ENCODE measurements at places on chromosomes 5 and 9.

GRCh38 chr9:124306098-124306735 is 48.5 kb downstream of the NEK6 start:
- peak; percentile 90 for DNase-seq

- no peak for DNase-seq
These were observed 248.5 kb downstream of the SMARCA2 start for GRCh38 chr9:2263665-2264064.

- peak; percentile 21 for DNase-seq
These were observed 13.0 kb downstream of the F2RL2 start for GRCh38 chr5:76610196-76610595.

GRCh38 chr5:162067655-162068411 is at the start of gene GABRG2:
TSS of gene GABRG2 (plus strand) at chr5:162067773. CDS start at chr5:162068000, 227 bp downstream.
- no peak for DNase-seq

GRCh38 chr5:181223729-181224389 is 778 bp downstream of the TRIM41 start:
- DNase-seq, result peak; percentile 32

GRCh38 chr5:160174290-160174689 is 55.0 kb upstream of the FABP6 start:
- DNase-seq, result no peak

GRCh38 chr5:911601-912000 is 18.9 kb downstream of the TRIP13 start:
- DNase-seq, result peak; percentile 94

DNA sequence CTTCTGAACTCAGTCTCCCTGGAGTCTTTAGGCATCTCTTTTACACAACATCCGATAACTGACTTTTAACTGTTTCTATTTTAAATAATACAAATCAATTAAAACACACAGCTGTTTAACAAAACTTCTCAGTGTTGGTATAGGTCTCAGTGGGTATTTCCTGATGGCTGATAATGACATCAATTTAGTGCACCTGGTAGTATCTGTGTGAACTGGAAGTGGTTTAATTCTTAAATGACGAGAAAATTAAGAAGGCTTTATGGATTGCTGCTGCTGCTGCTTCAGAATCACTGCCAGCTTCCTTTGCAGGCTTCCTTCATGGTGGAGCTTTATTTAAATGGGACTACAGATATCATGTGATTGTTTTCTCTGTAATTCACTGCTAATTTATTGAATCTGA is 92.3 kb downstream of the RPS23 start:
- no peak for DNase-seq

GRCh38 chr9:747567-747966 is 93.9 kb upstream of the DMRT1 start:
- DNase-seq, result no peak

DNA sequence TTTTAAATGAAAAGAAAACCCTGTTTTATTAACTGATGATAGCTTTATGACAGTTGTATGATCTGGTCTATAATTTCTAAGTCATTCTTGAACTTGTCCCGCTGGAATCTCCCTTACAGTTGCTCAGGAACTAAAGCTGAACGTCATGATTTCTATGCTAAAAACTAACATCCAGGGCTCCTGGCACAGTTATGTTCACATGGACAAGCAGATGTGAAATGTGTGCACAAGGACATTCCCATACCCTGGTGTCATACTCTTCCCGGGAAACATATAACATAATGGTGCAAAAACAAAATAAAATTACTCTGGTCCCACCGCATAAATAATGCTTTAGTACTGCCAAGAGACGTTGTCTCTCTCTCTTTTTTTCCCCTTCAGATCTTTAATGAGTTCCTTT is 134.9 kb downstream of the PRDM6 start:
- no peak for DNase-seq

DNA sequence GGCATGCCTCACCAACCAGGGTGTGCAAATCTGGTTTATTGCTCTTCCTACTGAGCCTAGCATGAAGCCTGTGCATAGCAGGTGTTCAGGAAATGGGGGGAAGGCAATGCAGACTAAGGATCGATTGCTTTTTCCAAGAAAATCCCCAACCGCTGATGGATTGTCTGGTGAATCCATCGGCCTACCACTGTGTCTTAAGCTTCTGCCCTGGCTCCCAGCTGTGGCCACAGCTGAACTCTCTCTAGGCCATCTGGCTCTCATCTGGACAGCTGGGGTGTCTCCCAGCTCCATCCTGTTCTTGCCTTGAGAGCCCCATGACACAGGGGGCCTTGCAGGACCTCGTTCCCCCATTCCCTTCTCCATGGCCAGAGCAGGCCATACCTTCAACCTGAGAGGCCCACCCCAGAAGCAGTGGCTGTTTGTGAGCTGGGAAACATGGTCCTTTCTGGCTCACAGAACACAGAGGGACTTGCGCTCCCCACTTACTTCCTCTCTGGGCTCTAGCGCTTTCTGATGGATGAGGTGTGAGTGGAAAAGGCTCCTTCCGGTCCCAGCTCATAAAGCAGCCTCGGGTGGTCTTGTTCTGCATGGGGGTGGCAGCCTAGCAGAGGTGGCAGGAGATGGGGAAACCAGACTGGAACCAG is 41.8 kb downstream of the COL27A1 start:
- DNase-seq, result no peak

- no peak for DNase-seq
These were observed 14.8 kb downstream of the BARHL1 start for GRCh38 chr9:132597073-132597775.

- peak; percentile 23 for DNase-seq
These were observed 142.6 kb downstream of the FAM114A2 start for GRCh38 chr5:153896117-153896516.

DNA sequence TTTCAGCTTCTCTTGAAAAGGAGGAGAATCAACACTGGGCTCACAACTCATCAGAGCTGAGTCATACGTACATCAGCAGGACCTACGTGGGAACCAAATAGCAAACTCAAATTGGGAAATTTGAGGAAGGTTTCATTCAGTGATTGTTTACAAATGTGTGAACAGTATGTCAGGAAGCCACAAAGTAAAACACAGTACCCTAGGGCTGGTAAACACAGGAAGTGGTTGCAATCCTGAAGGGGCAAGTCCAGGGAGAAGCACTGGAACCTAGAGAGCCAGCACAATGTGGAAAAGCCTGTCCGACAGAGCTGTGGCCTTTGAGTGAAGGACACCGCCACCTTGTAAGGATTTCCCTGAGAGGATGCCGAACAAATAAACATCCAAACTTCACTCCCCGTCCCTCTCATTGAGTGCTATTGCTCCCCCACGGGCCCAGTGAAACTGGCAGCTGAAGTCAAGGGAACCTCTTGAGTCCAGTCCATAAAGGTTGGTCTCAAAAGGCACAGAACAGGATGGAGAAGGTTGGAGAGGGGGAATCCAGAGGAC is 26.7 kb upstream of the RICTOR start:
- peak; percentile 93 for DNase-seq

DNA sequence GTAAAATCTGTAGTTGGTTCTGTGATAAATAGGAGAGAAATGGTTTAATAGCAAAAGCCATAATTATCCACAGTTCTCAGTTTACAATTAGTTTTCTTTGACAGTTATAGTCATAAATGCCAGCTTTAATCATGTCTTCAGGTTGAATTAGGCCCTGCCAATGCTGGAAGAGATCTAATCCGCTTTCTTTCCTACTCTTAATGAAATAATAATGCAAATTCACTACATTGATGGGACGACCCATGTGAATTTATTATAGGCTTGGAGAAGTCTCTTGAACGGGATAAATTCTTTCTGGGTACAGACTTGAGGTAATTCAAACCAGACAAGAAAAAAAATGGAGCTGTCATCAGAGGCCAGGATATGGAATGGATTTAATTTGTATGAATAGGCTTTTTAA is 950.4 kb downstream of the EFNA5 start:
- no peak for DNase-seq

GRCh38 chr5:132099076-132099748 is 25.6 kb downstream of the CSF2 start:
- no peak for DNase-seq

DNA sequence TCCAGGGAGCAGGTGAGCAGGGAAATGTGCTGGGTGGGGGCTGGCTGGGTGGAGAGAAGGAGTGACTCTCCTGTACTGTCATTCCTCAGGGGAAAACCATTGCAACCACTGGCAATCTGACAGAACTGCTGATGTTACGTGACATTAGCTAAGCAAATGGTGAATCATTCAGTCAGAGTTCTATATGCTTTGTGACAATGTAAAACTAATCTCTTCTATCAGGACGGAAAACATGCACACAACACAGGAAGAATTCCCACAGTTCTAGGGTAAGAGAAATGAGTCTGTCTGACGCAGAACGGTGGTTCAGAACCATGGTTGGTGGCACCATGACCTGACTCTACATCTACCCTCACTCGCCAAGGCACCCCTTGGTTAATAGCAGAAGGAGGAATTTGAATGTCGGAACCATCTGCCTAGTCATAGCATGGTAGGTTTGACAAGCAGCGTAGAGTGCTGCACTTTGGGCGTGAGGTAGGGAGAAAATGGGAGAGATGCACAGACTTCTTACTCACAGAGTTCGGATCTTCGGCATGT is 243.6 kb upstream of the PANK3 start:
- DNase-seq, result peak; percentile 3

DNA sequence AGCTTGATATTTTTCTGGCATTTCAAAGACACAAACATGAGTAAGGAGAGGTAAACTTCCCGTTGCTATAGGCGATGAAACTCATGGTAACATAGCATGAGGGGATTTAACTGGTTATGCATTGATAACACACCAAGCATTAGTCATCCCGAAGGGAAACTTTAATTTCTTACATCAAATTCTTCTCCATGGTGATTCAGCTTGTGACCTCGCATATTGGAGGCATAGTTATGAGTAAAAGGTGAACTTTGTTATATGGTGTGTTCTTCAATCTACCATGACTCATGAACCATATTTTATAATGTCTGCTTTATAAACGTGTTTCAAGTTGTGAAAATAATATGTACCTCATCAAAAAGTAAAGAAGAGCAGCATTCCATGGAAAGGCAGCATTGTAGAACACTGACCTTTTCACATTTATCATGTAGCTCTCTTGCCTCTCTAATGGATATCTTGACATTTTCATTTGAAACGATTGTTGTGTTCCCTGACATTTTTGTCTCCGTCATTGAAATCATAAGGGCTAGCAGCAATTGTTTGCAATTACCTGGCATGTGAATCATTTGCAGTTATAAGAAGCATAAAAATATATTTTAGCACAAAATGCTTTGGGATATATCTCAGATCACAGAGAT is 491.8 kb downstream of the ANXA1 start:
- DNase-seq, result peak; percentile 86

DNA sequence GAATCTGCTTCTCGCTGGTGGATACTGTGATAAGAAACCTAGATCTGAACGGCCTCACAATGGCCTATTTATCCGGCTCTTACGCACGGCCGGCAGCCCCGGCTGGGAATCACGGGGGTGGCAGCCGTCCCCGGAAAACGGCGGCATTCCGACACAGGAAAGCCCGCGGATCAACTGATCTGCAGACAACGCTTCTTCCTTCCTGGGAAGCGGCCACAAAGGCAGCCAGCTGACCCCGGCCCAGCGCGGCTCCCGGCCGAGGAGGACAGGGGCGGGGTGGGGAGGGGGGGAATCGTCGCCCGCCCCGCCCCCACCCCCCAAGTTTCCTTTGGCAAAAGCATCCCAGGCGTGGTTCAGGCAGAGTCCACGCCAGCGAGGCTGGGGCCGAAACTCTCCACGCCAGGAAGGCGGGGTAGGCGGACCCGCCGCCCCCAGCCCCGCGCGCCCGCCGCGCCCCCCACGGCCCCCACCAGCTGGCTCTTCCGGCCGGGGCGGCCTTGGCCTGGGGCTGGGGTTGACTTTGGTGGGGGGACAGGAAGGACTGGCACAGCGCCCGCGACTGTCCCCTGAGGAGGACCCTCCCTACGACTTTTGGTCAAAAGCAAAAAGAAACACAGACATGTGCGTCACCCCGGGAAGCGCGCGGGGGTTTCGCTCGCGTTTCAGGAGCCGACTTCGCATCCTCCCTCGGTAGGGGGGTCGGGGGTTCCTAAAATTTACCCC is 247.7 kb upstream of the ANKRD55 start:
- DNase-seq, result peak; percentile 67

DNA sequence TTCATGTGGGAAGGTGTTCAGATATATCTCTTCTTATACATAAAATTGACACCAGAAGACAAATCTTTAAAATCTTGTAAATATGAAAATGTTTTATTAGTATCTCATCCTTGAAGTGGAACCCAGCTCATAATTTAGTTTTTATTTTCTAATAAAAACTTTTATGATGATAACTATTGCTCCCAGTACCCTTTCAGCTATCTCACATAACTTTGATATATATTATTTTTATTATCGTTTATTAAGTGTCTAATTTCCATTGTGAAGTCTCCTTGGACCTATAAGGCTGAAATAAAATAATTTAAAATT is 16.0 kb downstream of the PCDHB15 start:
- DNase-seq, result no peak

DNA sequence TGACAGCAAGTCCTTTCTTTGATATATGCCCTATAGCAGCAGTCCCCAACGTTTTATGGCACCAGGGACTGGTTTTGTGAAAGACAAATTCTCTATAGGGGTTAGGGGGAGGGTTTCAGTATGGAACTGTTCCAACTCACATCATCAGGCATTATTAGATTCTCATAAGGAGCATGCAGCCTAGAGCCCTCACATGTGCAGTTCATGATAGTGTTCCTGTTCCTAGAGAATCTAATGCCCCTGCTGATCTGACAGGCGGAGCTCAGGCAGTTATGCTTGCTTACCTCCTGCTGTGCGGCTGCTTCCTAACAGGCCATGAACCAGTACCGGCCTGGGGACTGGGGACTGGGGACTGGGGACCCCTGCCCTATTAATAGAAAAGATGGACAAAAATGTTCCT is 2.7 kb upstream of the RAPGEF6 start:
- no peak for DNase-seq

GRCh38 chr5:159057996-159058395 is 41.7 kb downstream of the EBF1 start:
- no peak for DNase-seq

- DNase-seq, result no peak
These were observed 187.0 kb upstream of the S1PR3 start for GRCh38 chr9:88804254-88804596.

DNA sequence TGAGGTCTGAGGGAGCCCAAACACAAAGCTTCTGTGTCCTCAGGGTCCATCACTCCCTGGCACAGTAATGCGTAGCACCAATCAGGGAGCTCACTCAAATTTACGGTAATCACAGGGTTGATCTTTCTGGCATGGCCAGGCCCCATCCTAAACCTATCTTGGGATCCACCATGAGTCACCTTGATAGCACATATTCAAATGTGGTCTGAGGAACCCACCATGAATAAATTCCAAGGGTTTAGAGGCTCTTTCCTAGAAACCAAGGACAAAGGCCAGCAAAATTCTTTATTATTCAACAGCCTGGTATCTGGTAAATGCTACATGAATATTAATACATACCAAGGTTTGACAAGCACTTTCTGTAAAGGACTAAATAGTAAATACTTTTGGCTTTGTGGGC is 254.5 kb downstream of the TLR4 start:
- no peak for DNase-seq

DNA sequence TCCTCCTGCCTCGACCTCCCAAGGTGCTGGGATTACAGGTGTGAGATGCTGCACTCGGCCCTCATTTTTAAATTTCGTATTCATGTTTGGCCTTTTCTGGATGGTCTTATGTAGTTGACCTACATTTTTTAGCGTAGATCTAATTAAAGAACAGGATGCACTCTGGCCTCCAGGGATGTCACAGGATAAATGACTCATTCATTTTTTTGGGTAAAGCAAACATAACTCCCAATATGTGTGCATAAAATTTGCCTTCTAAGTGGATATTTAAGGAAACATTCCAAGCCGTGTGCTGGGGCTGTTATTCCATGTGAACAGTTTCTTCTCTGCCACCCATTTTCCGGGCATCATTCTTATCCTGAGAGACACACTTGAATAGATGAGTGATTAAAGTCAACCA is 501.6 kb downstream of the IRX1 start:
- DNase-seq, result peak; percentile 16

GRCh38 chr5:65185468-65185867 is 296.3 kb downstream of the ADAMTS6 start:
- peak; percentile 65 for DNase-seq
